ENCODE measurements at places on chromosomes 7 and 10. TPM values are rescaled to one million over a fixed set of nuclear protein-coding genes. Genes with fewer than 3 reads are reported as not detected.

The FAM241B gene
- total RNA-seq, result 2.3 TPM

DNA sequence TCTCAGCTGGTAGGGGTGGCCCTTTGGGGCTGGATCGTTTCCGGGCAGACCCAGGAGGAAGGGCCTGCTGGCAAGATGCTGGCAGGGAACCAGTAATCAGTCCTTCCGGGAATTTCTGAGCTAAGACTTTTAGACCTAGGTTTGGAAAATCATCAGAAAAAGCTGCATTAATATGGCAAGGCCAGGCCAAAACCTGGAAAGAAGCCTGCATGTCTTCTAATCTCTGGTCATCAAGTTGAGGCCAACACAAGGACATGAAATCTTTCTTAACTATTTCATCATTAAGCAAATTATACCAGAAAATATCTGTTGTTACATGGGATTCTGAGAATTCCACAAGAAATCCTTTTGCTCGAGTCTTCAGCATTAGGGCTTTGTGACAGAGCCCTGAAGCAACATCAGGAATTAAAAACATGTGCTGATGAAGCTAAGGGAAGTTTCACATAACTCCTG lies 19.9 kb downstream of the CPA1 start:
- H3K27ac ChIP-seq, result peak overlapping the region; percentile 85
- H3K27me3 ChIP-seq, result no peaks in the 10 kb centered on the region
- H3K36me3 ChIP-seq, result no peaks in the 10 kb centered on the region
- H3K4me1 ChIP-seq, result peaks cover 9% of the 10 kb centered on the region
- no peak overlapping the region for H3K4me3 ChIP-seq
- peak; percentile 78 for DNase-seq

DNA sequence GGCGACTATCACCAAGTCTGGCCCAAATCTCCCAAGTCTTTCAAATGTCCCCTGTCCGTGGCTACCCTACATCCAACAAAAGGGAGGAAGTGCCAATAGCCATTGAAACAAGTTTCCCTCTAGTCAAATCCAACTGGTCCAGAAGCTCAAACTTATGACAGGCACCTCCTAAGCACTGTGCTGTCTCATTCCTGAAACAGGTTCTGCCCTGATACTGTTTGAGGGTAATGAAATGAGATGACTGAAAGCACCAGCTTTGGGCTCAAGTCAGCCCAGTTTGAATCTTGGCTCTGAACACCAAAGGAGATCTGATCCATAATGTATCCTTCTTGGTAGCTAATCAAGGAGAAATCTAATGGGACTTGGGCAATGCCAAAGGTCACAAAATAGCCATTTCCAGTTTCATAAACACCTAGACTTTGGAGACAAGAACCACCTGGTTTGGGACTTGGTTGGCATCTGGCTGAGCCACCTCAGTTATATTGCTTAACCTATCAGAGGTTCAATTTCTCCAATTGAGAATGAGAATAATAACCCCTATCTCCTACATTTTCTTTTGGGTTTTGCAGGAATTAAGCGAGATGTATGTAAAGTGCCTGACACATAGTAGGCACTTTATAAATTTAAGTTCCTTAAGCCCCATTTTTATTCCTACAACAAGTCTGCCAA lies 34.7 kb upstream of the ARID5B start:
- H3K36me3 ChIP-seq, result no peaks in the 10 kb centered on the region
- H3K4me1 ChIP-seq, result peaks cover 14% of the 10 kb centered on the region
- H3K4me3 ChIP-seq, result no peak overlapping the region
- no peak for DNase-seq
- peak overlapping the region; percentile 38 for H3K27ac ChIP-seq

The ITPRID1 gene
- total RNA-seq, result not detected
